ENCODE measurements at places on chromosomes 16 and 17. TPM values are rescaled to one million over a fixed set of nuclear protein-coding genes. Genes with fewer than 3 reads are reported as not detected.
A peak's percentile ranks its signal among the peaks of the same experiment; 100 is the strongest.

- no peak for DNase-seq
These were observed 41.3 kb downstream of the RBBP6 start for GRCh38 chr16:24580665-24581064.

- DNase-seq: no peak
These were observed 30.6 kb downstream of the TMEM92 start for GRCh38 chr17:50304781-50305404.

GRCh38 chr16:58551496-58551895 lies 36.2 kb downstream of the SETD6 start:
- DNase-seq: no peak

DNA sequence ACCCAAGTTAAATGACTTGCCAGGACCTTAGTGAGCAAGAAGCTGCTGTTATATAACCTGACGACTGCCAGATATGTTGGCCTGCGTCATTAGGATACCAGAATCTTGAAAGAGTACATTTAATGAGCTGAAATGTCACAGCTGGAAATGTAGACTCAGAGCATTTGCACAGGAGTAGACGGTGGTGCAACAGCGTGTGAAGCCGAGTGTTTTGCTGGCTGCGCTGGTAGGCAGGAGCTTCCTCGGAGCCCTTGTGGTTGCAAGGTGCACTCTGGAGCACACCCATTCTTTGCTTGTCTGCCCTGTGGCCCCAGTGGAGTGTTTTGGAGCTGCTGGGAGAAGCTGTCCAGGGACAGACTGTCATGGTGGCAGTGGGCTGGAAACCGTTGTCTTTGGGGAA lies 79.3 kb downstream of the BANP start:
- no peak for DNase-seq

DNA sequence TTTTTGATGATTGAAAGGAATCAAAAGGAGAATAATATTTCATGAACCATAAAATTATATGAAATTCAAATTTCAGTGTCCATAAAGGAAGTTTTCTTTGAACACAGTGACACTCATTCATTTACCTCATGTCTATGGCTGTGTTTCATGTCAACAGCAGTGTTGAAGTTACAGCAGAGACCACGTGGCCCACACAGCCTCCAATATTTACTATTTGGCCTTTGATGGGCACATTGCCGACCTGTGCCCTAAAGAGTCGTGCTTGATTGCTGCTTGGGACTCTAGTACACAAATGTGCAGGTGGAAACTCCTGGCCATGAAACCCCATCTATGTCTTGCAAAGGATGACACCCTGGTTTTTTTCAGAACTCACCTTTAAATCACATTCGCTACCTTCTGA lies 57.0 kb downstream of the CES1 start:
- DNase-seq: no peak

- peak; percentile 40 for DNase-seq
These were observed 26.3 kb upstream of the ATP2A3 start for GRCh38 chr17:3990386-3991127.

GRCh38 chr16:75868636-75869632 lies 142.6 kb upstream of the CPHXL start:
- DNase-seq: no peak

C17orf107 gene
- total RNA-seq: 7.8 TPM

CLEC18A gene
- 0.63 TPM for total RNA-seq

DHRS7C gene
- total RNA-seq: not detected

CNGB1 gene
- not detected for total RNA-seq

HOXB6 gene
- not detected for total RNA-seq

All from H7 (cell line).